Trophoblast cell (in vitro differentiated cells and primary cell): ENCODE measurements at places on chromosomes 4 and X.

GRCh38 chr4:92970996-92971395 is 667.2 kb downstream of the GRID2 start:
- DNase-seq: no peak

- DNase-seq: no peak
These were observed 821.3 kb downstream of the TRIML1 start for GRCh38 chr4:188960411-188961093.

- DNase-seq: no peak
These were observed 124.5 kb downstream of the DMD start for GRCh38 chrX:33086886-33087285.

DNA sequence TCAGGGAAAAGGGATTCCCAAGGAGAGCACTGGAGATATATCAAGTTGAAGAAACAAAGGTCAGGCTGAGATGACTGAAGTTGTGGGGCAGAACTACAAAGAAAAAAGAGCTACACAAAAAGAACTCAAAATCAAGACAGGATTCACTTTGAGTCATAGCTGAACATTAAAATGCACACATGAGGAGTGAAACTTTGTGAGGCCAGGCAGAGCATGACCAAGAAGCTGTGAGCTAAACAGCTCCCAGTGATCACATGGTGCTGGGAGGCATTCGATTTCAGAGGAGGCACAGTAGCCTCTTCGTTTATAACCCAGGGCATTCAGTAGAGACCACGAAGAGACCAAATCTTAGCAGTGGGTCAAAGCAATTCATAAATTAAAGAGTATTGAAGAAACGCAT is 145.3 kb downstream of the ATRX start:
- DNase-seq: no peak

DNA sequence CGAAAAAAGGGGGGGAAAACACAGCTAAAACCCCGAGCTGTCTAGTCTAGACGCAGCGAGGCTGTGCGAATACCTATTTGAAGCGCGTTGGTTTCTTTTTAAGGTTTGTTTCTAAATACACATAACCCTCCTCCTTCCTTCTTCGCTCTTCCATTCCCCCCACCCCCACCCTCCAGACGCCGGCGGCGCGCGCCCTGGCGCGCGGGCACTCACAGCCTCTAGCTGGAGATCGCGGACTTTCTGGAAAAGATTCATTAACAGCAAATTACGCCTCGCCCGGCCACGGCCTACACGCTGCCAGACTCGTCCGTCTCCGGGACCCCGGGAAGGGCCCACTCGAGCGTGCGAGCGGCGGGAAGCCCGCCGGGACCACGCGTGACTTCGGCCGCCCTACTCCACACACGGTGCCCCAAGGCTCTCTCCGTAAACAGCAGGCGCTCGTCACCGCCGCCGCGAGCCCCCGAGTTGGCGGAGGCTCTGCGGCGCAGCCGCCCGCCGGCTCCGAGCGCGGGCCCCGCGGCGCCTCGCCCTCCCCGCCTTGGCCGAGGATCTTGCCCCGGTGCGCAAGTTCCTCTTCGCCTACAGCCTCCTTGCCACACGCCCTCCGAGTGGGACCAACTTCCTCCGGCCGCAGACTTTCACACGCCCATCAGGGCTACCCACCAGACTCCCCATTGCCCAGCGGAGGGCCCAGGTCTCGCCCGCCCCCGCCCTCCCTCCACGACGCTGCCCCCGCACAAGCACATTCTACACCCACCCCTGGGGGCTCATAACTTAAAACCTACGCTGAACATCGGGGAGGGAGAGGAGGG is 2.0 kb downstream of the BCOR start:
- peak; percentile 27 for DNase-seq

DNA sequence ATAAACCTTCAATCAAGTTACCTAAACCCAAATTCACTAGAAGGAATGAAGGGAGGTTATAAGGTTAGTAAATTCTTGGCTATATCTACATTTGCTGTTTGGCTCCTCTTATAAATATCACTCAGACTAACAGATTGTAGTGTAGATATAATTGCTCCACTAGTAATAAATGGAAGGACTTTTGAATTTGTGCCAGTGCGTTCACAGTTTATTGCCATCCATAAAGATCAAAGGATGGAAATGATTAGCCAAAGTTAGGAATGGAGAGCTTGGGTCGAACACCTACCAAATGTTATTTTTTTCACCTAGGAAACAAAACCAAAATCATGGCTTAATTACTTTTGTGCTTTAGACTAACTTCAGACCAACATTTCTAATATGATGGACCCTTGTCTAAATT is 9.2 kb downstream of the DTHD1 start:
- no peak for DNase-seq

- DNase-seq: no peak
These were observed 7.9 kb downstream of the GLA start for GRCh38 chrX:101399825-101400224.

DNA sequence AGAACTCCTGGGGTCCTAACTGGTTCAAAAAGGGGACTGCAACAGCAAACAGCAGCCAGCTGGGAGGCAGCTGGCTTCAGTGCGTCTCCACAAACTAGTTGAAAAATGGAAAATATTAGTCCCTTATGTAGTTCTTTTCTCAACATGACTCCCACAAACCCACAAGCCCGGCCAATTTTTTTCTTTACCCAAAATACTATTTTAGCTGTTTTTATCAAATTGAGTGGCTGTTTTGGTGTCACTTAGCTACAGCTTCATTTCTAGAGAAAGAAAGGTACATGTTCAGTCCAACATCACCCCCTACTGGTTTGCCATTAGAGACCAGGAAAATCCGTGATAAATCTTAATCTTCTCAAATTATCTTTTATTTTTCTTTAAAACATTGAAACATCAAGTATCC is 97.2 kb downstream of the GUCY2F start:
- DNase-seq: no peak

DNA sequence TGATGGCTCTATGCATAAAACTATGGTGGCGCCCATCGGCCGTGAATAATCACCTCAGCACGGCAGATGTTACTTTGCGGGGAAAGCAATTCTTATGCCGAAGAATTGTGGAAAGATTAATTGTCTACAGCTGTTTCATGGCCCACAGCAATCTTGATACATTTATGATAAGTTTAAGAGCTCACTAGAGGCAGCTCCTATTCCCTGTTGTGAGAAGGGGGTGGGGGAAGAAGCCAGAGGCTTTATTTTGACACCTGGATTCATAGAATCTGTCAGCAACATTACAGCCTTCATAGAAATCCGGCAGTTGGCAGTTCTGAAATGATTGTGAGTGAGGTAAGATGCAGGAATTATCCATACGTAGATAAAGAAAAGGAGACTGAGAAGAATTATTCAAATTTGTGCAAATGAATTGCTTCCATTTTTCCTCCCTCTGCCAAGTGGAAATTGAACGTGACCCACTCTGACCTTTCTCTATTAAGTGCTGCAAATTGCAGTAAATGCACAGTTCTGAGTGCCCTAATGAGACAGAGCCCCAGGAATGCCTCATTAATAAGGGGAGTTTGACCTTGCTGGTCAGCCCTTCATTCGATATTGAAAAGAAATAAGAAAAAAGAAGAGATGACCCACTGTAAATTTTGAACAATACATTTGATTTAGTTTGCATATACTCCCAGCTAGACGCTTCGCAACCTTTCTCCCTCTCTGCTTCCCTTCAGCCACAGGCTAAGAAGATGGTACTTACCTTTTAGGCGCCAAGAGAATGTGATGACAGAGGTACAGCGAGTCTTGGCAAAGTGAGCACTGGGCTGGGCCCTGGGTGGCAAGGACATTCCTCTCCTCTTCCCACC is 188.8 kb downstream of the GPAT3 start:
- no peak for DNase-seq

DNA sequence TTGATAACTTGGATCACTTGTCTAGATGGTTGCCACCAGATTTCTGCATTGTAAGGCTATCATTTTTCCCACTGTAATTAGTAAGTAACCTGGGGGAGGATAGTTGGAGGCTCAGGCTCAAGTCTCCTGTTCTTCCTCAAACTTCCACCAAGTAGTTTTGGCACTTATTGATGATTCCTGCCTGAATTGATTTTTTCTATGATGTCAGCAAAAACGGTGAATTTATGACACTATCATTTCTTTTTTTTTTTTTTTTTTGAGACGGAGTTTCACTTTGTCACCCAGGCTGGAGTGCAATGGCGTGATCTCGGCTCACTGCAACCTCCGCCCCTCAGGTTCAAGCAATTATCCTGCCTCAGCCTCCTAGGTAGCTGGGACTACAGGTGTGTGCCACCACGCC is 12.4 kb downstream of the TMSB4X start:
- no peak for DNase-seq

DNA sequence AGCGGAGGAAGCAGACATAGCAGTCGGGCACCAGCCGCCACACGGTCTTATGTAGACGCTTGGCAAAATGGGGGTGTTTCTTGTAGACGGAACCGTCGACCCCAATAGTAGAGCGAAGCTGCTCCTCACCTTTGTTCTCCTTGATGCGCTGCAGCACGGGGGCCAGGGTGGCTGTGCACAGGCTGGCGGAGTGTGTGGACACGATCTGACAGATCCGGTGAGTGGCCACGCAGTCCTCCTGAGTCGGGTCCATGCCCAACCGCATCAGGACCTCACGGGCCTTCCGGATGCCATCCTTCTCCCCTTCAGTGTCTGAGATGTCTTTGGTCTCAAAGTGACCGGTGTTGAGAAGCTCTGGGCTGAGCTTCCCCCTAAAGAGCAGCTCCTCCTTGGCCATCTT is 153.0 kb downstream of the TENT5D start:
- DNase-seq: no peak

DNA sequence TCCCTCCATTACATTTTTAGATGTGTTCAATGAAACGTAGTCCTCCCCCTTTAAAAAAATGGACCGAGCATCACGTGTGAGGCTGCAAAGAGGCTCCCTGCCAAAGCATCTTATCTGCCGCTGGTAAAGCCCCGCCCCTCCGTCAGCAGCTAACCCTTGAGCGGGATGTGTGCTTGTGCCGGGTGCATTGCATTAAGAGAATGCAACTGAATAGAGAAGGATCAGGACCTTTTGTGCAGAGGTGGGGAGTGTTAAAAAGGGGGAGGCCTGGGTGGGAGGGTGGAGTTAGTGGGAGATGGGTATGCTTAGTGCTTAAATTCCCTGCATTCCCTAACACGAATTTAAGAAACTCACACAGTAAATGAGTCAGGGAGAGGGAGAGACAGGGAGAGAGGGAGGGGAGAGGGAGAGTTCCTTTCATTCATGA is 66.0 kb downstream of the TBL1X start:
- peak; percentile 33 for DNase-seq

- DNase-seq: no peak
These were observed 176.0 kb upstream of the WDFY3 start for GRCh38 chr4:85142451-85142850.

DNA sequence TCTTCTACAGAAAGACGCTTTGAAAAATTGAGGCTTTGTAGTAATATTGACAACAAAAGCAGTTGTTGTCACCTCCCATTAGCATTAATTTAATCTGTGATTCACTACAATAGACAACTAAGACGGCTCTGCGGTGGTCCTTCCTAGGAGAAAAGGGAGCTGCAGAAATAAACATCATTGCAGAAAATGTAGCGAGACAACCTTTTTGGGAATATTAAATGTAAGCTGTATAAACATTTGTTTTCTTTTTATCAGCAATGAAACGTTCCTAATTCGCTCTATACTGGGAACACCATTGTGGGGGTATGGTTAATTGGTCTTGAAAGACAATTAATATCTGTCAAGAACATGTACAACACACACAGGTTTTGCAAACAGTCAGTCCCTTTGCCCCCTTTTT is 583.3 kb upstream of the TENM3 start:
- no peak for DNase-seq

DNA sequence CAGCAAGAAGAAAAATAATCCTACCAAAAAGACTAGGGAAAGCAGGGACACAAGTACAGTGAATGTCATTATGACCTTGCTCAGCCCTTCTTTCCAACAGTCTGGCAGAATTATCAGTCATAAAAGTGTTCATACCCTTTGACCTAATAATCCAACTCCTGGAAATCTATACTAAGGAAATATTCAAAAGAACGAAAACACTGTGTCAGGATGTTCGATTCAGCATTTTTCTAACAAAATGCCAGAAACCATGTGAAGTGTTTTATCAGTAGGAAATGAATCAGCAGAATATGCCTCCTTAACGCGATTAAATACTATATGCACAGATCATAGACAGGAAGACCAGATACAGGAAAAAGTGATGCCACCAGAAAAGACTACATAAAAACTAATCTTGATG is 16.2 kb upstream of the S100G start:
- no peak for DNase-seq

- DNase-seq: no peak
These were observed 61.5 kb downstream of the PCDH18 start for GRCh38 chr4:137470806-137471205.

DNA sequence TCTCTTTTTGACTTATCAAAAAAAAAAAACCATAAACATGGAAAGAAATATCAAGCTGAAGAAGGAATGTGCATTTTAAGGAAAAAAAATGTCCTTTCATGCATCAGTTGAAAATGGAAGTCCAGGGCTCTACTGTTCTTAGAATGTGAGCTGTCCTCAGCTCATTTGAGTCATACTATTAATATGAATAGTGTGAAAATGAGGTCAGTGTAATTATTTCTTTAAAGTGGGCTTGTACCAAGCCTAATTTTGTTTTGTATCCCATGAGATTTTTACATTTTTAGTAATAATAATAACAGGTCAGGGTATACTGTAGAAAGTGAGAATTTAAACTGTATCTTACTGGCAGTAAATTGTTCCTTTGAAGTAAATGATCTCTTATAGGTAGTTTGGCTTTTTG is 148.5 kb downstream of the NAA11 start:
- DNase-seq: no peak

DNA sequence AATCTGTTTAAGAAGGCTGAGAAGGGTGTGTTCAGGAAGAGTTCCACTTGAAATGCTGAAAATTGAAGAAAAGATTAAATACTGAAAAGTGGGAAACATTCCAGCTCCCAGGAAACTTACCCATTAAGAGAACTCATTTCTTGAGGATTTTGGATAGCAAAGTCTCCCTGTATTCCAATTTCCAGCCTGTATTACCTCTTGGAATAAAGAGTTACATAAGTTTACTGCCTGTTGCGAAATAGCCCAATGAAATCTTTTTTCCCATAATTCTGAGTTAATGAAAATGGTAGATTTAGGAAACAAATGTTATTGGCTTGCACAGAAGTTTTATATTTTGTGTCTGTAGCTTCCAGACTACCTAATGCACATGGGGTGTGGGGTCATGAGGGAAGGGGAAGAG is 12.0 kb downstream of the NHSL2 start:
- DNase-seq: no peak

DNA sequence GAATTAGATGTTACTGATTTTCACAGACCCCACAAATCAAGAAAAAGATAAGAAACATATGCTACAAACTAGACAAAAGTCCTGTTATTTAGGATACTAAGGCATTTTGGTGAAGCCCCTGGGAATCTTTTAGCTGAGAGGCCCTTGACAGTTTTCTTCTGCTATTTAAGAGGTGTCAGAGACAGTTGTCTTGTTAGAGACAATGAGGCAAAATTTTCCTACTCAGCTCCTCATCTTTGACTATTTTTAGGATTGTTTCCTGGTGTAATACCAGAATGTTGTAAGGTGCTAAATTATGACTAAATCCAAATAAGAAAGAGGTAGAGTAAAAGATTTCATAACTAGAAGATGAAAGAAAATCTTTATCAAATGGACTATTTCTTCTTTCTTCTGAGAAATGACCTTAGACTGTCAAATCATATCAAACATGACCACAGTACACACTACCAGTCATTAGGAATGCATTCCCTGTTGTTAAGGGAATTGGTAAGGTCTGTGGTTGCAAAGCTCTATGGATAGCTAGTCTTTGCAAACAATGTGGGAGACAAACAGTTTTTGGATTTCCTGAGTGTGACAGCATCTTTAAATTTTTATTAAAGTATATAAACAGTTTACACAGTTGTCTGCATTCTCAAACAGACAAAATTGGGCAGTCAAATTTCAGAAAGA is 926.1 kb downstream of the ADGRL3 start:
- no peak for DNase-seq

- DNase-seq: peak; percentile 71
These were observed 6.8 kb upstream of the CLCN5 start for GRCh38 chrX:49915361-49916222.
